ENCODE measurements at places on chromosomes 1 and 21. TPM values are rescaled to one million over a fixed set of nuclear protein-coding genes. Genes with fewer than 3 reads are reported as not detected.

The MATN1 gene
- 0.36 TPM for polyA plus RNA-seq

- DNase-seq = no peak
Measured at GRCh38 chr21:15007716-15008296, 57.0 kb downstream of the NRIP1 start.

GRCh38 chr1:164256456-164256855, 302.5 kb upstream of the PBX1 start:
- DNase-seq = no peak

GRCh38 chr1:23657659-23658275, 33.8 kb upstream of the RPL11 start:
- no peak for DNase-seq

The LRRIQ3 gene
- 5.4 TPM for polyA plus RNA-seq

The HNRNPU gene
- 634 TPM for polyA plus RNA-seq
